ENCODE measurements at places on chromosomes 2 and 18.

DNA sequence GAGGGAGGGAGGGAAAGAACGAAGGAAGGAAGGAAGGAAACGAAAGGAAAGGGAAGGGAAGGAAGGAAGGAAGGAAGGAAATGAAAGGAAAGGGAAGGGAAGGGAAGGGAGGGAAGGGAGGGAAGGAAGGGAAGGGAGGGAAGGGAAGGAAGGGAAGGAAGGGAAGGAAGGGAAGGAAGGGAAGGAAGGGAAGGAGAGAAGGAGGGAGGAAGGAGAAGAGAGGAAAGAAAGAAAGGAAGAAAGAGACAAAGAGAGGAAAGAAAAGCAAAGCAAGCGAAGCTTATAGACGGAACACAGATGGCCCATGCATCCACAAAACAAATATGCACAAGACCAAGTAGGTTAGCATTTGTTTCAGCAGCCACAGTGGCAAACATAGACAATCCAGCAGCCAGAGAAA, 20.4 kb upstream of the GALNT3 start:
- no peak for DNase-seq

DNA sequence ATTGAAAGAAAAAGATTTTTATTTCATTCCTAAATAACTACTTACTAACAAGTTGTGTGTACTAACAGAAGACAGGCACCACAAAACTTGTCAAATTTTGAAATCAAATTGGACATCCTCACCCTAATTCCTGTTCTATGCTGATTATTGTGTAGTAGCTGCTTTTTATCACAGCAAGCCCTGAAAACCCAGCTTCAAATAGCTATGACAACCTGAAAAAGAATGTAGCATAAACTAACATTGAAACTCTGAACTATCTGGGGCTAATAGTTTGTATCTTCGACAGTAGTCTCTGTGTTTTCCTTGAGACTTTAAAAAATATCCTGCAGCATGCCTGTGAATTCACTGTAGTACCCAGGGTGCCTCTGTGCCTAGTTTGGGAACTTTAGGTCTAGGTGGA, 122.6 kb downstream of the WDPCP start:
- DNase-seq, result no peak

- no peak for DNase-seq
Observed at GRCh38 chr18:58338961-58339592, 289.8 kb downstream of the ALPK2 start.

GRCh38 chr2:85971366-85971765, 82.6 kb upstream of the ST3GAL5 start:
- no peak for DNase-seq

GRCh38 chr2:222448748-222449181, 24.4 kb downstream of the SGPP2 start:
- peak; percentile 72 for DNase-seq

GRCh38 chr2:31328026-31328425, 86.5 kb downstream of the XDH start:
- DNase-seq, result no peak

DNA sequence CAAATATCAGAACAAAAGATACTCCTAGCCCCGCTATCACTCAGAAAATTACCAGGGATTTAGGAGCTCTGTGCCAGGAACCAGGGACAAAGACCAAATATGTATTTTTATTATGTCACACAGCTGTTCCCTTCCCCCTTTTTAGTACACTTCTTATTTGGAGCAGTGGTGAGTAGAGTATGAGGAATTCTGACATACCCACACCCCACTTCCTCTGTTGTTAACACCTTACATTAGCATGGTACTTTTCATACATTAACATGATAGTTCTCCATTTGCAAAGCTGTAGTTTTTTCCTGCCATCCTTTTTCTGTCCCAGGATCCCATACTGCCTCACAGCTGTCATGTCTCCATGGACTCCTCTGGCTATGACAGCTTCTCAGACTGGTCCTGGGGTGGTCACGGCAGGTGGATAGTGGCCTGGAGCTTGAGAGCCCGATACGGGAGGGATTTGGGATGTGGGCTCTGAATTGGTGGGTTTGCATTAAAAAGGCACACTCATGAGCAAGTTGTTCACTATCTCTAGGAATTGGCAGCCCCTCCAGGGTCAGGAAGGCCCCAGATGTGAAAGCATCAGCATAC, 100.2 kb downstream of the SH3RF3 start:
- no peak for DNase-seq

GRCh38 chr2:179467111-179467510, 202.5 kb upstream of the SESTD1 start:
- no peak for DNase-seq

DNA sequence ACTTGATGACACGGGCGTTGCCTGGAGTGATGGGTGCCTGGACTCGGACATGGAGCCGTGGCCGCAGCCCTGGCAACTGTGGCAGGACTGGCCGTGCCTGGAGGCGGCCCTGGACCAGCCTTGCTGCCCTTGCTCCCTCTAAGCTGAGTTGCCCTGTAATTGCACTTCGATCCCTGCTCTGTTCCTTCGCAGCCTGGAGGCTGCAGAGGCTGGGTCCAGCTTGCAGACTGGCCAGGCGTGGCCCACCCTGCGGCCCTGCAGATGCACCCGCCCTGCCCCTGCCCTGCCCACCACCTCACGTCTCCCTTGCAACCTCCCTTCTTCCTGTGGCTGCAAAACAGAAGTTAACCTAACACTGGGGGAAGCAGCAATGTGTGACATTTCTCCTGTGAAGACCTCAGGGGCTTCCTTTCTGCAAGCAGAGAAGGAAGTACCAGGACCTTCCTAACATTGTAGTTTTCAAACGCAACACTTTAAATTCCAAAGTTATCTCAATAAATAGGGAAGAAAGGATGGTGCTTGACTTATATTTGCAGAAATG, 174.6 kb upstream of the TPO start:
- DNase-seq, result no peak

DNA sequence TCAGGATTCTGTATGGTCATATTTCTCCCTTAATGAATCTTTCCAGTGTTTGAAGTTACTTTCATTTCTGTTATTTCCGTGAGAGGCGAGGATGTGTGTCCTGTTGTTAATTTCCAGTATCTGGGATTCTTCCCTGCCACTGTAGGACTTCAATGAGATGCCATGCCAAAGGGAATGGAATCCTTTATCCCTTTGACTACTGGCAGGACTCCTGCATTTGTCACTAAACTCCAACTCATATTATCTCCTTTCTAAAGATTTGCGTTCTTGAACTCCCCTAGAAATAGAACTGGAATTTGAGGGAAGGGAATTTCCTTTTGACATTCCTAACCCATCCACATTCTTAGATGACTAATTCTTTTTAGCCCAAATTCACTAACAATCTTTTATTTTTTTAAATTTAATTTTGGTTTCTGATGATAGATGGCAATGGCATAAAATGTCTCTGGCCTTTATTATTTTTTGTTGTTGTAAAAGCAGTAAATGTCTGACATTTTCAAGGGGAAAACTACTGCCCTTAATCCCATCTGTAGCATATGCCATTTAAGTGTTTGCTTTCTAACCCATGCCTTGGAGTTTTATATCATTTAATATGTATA, 87.8 kb upstream of the EML6 start:
- no peak for DNase-seq

- DNase-seq, result no peak
Observed at GRCh38 chr2:200821686-200822245, 10.1 kb downstream of the BZW1 start.

GRCh38 chr2:43438342-43438741, 157.5 kb downstream of the THADA start:
- DNase-seq, result no peak

- DNase-seq, result no peak
Observed at GRCh38 chr2:228917220-228917619, 353.9 kb downstream of the PID1 start.

All from uterus (tissue), 4 donors.